ENCODE measurements at places on chromosomes 1 and 21. TPM values are rescaled to one million over a fixed set of nuclear protein-coding genes. Genes with fewer than 3 reads are reported as not detected.

Gene HSPA6
- 19.6 TPM for total RNA-seq

Gene KRTAP11-1
- not detected for total RNA-seq

Gene CENPL
- total RNA-seq = 6.9 TPM

Gene TSPEAR
- not detected for total RNA-seq

Gene SLC25A34
- 1.5 TPM for total RNA-seq

DNA sequence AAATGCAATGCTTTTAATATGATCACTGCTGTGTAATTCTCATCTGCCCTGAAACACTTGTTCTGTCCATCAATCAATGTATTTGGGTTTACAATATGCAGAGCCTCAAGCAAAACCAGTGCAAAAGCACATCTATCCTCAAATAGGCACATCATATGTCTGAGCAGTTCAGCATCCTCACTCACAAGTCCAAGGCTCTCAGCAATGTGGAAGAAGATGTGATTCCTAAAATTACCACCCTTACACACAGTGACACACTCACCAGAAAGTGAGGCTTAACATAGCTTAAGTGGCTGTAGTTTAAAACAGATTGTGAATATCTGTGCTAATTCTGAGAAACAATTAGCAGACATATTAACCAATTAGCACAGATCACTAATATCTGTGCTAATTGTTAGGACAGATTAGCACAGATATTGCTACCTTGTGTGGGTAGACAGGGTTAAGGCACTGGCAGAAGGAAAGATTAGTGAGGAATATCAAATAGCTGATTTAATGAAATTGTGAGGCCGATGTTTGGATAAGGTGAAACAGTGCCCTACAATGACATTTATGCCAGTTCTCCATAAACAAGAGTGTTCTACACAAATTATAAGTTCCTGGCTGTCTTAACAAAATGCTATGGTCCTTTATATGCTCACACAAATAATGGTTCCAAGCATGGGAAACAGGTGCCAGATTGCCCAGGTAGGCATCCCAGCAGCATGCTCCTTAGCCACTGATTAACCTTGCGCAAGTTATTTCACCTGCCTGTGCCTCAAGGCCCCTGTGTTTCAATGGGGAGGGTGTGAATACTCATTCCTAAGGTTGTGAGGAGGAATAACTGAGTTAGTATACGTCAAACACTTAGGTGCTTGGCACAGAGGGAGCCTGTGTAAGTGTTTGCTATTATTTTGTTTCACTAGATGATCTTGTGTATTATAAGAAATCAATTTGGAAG lies 41.7 kb downstream of the MRPL39 start:
- no peak for DNase-seq

DNA sequence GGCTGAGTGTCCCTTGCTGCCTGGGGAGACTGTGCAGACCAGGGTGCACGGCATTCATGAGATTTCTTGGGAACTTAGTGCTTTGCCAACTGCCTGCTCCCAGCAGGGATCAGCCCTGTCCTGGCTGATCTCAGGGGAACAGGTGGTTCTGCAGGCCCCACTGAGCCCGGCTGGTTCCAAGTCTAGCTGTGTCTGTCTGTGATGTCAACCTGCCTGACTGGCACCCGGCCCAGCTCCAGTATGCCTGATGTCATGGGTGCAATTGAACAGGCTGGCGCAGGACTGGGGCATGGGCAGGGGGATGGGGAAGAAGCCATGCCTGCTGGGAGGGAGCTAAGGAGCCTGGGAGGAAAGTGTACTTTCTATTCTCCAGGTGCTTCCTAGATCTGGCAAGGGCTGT lies 227.1 kb downstream of the GRIK3 start:
- DNase-seq = no peak

GRCh38 chr1:21264898-21265297 lies 25.4 kb downstream of the ECE1 start:
- DNase-seq = no peak

- DNase-seq = no peak
Measured at GRCh38 chr1:220702733-220703270, 12.6 kb downstream of the C1orf115 start.

GRCh38 chr1:30990591-30990990 lies 74.9 kb downstream of the PUM1 start:
- no peak for DNase-seq

DNA sequence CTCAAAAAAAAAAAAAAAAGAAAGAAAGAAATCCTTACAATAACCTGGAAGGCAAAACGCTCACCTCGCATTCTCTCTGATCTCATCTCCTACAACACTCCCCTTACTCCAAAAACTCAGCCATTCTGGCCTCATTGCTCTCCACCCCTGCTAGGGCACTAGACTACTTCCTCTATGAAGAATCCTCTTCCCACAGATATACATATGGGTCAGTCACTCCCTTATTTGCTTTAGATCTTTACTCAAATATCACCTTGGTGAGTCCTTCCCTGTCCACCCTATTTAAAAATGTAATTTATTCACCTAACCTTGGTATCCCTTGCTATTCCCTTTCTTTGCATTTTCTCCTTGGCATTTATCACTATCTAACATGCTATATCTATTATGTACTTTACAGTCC lies 24.6 kb upstream of the KIF1B start:
- DNase-seq = no peak

DNA sequence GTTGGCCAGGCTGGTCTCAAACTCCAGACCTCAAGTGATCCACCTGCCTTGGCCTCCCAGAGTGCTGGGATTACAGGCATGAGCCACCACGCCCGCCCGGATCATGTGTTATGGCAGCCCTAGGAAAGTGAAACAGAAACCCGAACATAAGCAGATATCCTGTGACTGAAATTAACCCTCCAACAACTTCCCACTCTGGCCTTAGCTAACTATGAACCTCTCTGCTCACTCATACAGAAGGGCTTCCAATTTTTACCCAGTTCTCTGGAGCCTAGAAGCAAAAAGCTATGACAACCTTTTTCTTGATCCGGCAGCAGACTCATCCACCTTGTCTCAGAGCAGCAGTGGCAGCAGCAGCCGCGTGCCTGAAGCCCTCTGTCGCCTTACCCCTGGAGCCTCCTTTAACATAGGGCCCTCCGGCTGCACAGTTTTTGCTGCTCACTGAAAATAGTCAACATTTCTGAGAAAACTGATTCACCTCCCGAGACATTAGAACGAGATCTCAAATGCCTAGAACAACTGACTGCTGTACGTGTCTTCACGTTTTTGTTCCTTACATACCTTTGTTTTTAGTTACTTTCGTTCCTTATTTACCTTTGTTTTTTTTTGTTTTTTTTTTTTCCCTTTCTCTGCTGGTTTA lies 9.3 kb downstream of the CBR1 start:
- no peak for DNase-seq

DNA sequence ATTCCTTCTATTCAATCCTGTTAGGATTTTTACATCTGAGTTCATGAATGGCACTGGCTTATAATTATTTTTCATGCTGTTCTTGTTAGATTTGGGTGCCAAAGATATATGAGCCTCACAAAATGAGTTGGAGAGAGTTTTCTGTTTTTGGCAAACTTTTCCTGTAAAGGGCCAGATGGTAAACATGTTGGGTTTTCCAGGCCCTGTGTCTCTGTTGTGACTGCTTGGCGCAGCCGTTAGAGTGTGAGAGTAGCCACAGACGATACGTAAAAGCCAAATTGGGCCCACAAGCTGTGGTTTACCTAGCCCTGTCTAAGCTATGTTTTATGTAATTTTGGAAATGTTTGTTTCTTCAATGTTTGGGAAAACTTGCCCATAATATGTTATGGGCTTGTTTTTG lies 15.6 kb upstream of the CA6 start:
- no peak for DNase-seq

DNA sequence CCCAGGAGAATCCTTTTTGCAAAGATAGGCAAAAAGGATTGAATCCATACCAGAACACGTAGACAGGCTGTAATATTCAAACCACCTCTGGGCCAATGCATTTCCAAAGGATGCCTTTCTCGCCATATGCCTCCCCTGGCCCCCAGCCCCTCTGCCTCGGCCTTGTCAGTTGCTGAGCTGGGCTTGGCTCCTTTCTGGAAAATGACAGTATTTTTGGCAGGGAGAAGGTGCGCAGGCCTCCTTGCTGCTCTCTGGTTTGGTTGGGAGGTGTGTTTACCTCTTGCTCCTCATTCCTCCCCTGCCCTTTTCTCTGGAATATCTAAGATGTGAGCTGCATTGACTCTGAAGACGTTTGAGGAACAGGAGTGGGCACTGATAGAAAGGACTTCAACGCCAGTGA lies 26.0 kb upstream of the CNTN2 start:
- DNase-seq = no peak

DNA sequence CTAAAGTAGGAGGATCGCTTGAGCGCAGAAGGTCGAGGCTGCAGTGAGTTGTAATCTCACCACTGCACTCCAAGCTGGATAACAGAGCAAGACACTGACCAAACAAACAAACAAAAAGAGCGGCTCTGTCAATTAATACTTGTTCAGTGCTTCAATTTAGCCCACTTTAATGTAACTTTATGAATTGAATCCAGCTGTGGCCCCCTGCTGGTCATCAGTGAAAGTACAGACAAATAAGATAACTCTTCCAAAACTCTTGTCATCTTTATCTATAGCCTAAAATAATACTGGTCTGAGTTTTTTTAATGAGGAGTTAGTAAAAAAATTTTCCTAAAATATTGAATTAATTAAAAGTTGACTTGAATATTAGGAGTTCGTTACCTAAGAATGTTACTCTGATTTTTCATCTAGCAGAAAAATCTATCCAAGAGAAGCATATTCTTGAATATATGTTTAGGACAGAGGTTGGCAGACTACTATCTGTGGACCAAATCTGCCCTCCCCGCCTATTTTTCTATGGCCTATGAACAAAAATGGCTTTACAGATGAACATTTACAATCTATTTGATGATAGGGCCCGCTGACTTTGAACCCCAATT lies 26.1 kb downstream of the ATP5PF start:
- no peak for DNase-seq

GRCh38 chr21:16169779-16170178 lies 440.0 kb downstream of the USP25 start:
- no peak for DNase-seq

Measured in upper lobe of left lung (tissue), 6 donors.